Choroid plexus epithelial cell (primary cell): ENCODE measurements at places on chromosomes 4 and X.
A peak's percentile ranks its signal among the peaks of the same experiment; 100 is the strongest.

GRCh38 chr4:2818351-2818939 is 25.2 kb upstream of the ADD1 start:
- no peak for DNase-seq

DNA sequence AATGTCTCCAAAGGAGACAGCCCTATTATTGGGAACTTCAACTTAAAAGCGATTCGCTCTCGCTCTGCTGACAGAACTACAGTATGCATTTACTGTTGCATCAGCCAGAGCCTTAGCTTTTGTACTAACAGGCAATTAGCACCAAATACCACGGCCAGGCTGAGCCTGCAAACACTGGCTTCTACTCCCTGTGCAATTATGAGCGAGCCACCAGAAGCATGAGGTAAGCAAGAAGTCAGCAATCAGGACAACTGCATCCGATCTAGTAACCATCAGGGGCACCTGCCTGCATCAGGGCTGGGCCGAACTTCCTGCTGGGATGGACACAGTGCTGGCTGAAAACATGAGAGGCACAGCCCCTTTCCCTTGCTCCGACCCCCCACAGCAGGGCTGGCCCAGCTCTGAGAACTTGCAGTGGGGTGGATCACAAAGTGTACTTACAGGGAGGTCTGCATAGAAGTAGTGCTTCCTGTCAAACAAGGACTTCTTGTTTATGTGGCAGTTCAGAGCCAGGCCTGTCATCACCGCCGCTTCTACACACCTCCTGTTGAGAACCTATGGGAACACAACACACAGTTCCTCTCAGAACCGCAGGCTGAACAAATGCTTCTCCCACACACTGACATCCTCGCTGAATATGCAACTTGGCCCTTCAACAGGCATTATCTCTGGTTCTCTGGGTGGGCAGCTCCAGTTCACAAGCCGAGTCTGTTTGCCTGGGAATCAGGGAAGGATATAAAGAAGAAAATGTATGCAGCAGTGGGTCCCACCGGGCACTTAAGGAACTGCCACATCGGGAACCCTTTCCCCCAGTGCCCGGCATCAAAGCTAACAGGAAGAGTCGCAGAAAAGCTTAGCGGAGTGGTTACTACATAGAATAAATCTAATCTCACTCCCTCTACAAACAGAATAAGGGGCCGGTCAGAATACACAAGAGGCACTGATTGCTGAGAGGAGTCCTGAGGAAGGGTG is 41.5 kb downstream of the GATB start:
- DNase-seq = peak; percentile 69

DNA sequence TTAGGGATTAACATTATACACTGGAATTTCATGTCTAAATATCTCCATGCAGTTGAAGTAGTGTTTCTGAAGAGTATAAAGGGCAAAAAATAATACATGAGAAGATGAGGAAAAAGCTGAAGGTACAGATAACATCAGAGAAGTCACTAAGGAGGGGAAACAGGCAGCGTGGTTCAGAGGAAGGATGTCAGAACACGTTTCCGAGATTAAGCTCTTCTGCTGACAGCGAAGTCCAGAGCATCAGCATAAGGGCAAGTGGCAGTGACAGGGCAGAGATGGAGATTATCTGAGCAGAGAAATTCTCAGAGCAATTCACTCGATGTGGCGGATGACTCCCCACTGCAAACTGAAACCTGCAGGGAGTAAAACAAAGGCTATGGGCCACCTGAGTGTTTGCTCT is 443.2 kb upstream of the FRG1 start:
- DNase-seq = no peak

DNA sequence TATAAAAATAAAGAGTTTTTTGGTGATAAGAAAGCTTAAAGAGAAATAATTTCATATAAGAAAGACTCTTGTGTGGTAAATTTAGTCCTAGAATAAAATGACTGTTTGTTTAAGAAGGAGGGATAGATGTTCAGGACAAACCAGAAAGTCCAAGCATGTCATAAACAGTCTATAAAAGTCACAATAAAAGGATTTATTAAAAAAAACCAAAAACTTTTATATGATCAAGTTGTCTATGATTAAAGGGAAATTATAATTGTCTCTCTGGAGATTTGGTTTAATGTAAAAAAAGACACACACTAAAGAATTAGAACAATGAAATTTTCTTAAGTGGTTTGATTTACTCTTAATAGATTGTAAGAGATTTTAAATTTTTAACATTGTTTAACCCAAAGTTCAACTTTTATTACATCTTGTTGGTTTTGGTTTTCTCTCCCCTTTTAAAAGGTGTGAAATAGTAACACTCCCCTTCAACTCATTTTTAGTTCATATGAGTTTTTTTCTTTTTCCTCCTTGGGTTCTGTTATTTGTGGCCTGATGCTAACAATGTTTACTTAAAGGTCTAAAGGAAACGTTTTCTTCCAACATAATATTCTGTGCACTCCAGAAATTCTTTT is 89.7 kb downstream of the PDHA2 start:
- peak; percentile 8 for DNase-seq

GRCh38 chrX:22078117-22078516 is 46.0 kb downstream of the PHEX start:
- DNase-seq = no peak

GRCh38 chrX:149021159-149021558 is 483.9 kb downstream of the IDS start:
- DNase-seq = no peak

GRCh38 chr4:2928242-2929176 is 34.7 kb downstream of the NOP14 start:
- DNase-seq = no peak

GRCh38 chrX:39318506-39319343 is 517.5 kb downstream of the MID1IP1 start:
- no peak for DNase-seq

DNA sequence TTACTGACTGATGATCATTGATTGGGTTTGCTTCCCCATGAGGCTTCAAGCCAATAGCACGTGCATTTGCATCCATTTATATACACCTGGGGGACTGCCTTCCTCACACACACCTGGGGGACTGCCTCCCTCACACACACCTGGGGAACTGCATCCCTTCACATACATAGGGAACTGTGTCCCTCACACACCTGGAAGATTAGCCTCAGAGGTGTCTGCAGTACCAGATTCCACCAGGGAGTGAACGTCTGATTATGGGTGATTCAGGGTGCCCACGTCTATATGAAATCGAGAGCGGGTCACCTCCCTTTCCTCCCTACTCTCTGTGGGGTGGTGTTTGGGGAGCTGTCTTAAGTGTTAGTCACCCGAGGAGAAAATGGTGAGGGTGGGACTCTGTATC is 16.9 kb downstream of the CD99 start:
- no peak for DNase-seq

GRCh38 chr4:44916411-44916810 is 190.1 kb upstream of the GNPDA2 start:
- DNase-seq = peak; percentile 26

- DNase-seq = peak; percentile 60
These were observed 25.1 kb downstream of the OCRL start for GRCh38 chrX:129565046-129565650.

GRCh38 chr4:59608466-59608865 is 1591.7 kb upstream of the ADGRL3 start:
- DNase-seq = peak; percentile 59

DNA sequence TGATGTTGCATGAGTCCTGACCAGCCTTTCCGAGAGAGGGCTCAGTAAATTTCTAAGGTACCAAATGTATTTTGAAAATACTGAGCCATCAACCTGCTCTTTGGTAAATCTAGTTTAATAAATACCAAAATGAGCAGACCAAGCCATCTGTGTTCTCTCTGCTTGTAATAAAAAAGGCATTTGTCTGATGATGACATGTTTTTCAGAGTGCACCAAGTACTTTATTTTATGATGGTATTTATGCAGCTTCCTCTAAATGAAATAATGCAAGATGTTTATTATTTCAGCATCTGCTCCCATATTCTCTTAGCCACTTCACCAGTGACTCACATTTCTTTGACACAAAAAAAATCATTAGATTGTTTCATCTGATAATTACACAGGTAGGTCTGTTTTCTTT is 700.5 kb downstream of the TRIML1 start:
- no peak for DNase-seq

DNA sequence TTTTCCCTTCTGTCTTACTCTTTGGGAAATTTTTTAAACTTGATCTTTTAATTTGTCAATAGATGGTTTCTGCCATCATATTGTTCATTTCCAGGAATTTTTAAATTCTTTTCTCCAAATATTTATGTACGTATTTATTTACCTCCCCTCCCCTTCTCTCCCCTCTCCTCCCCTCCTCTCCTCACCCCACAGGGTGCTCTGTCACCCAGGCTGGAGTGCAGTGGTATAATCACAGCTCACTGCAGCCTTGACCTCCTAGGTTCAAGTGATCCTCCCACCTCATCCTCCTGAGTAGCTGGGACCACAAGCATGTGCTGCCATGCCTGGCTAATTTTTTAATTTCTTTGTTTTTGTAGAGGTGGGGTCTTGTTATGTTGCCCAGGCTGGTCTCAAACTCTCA is 73.8 kb downstream of the WWC2 start:
- no peak for DNase-seq

DNA sequence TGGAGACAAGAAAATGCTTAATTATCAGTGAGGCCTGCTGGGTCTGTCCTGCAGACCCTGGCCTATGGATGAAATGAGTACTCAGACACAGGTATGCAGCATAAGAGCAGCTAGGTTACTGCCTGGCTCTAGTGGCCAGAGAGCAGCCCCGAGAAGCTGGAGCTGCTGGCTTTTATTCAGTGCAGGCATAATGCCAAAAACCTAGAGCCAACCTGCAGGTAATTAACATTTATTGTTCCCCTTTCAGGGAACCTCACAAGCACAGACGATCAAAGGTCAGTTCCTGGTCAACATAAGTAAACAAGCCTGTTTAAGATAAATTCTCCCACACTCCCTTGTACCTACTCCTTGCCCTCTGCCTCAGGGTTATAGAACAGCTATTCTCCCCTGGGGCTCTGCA is 13.3 kb downstream of the IDS start:
- no peak for DNase-seq

DNA sequence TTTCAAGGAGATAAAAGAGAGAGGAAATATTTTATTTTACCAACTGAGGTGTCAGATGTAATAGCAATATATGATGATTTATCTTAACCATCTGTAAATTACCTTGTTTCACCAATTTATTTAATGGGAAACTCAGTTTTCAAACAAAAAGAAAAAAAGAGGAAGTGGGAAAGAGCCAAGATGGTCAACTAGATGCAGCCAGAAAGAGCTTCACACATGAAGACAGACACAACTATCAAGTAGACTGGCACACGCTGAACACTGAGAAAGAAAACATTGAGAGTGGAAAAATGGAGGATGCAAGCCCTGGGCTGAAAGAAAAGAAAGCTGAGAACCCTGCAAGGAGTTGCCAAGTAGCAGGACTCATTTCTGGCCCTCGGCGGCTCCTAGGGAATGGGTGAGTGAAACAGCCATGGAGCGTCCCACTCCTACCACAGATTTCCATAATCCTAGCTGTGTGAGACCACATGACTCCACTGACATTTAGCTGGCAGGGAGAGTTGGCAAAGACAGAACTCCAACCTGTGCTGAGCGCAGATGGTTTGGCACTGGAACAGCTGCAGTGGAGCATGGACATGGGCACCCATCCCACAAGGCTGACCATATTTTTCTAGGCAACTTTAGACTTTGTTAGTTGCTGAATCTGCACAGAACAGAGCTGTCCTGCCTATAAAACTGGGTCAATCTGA is 409.3 kb downstream of the FAM47B start:
- no peak for DNase-seq
